Activated CD4-positive, alpha-beta T cell treated with anti-CD3 and anti-CD28 coated beads for 48 hours (primary cell): ENCODE measurements at places on chromosomes 1 and 21.

GRCh38 chr1:12600335-12600734 is 17.7 kb downstream of the DHRS3 start:
- no peak for DNase-seq

- no peak for DNase-seq
These were observed 215.0 kb downstream of the FMN2 start for GRCh38 chr1:240306673-240307072.

DNA sequence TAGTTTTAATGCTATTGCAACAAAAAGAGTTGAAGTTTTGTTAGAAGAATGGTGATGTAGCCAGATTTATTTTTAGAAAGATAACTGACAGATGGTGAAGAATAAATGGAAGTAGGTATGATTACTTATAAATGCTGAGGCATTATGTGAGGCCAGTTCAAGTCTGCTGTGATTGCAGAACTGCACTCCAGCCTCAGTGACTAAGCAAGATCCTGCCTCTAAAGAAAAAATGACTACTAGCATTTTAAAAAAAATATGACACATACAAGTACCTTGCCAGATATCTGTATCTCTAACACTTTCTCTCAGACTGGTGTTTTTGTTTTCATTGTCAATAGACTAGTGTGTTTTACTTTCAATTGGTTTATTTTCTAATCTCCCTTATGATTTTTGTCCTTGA is 1242.4 kb upstream of the ADGRL4 start:
- no peak for DNase-seq

DNA sequence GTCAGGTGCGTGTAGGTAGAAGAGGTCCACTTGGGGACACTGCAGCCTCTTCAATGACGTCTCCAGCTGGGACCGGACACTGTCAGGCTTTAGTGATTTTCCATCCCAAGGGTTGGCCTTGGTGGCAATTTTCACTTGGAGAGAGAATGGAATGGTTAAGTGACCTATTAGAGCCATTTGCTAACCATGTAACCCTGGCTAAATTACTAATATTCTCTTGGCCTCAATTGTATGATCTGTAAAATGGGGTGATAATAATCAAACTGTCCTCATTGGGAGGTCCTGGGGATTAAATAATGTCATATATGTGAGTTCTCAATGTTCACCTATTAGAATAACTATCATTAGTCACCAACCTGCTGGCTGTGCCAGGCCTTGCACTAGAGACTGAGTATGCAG is 3.4 kb downstream of the AKR7A2 start:
- no peak for DNase-seq

- DNase-seq: no peak
These were observed 6.5 kb upstream of the IGSF3 start for GRCh38 chr1:116674011-116674531.

GRCh38 chr1:74995821-74996220 is 138.4 kb upstream of the LHX8 start:
- DNase-seq: no peak

DNA sequence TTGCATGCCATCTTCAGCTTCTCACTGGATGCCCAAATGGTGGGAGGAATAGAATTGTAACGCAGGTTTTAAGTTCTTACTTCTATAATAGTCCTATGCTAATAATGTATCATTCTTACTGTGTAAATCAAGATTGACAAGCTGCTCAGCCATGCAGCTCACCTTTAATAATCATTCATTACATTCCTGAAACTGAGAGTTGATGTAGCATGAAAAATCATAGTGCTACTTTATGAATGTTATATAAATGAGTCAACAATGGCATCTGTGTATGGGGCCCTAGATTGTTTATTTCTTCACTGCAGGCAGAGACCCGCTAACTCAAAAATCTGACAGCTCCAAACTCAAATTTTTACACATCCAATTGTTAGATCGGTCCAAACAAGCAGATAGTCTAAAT is 34.4 kb downstream of the FH start:
- DNase-seq: no peak

GRCh38 chr21:37075214-37075770 is 2.2 kb downstream of the TTC3 start:
- DNase-seq: no peak

DNA sequence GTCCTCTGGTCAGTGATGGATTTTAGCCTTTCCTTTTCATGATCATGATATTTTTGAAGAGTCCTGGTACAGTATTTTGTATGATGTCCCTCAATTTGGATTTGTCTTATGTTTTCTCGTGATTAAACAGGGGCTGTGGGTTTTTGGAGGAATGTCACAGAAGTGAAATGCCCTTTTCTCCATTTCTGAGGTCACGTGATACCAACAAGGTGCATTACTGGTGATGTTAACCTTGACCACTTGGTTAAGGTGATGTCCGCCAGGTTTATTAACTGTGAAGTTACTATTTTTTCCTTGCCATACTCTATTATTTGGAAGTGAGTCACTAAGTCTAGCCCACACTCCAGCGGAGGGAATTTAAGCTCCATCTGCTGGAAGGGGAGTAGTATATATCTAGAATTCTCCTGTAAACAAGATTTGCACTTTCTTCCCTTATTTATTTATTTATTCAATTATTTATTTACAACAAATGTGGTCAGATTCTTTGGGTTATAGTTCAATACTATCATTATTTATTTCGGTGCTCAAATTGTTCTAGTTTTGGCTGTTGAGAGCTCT is 123.4 kb downstream of the HIVEP3 start:
- DNase-seq: no peak

GRCh38 chr1:221430152-221430960 is 311.5 kb downstream of the DUSP10 start:
- no peak for DNase-seq

DNA sequence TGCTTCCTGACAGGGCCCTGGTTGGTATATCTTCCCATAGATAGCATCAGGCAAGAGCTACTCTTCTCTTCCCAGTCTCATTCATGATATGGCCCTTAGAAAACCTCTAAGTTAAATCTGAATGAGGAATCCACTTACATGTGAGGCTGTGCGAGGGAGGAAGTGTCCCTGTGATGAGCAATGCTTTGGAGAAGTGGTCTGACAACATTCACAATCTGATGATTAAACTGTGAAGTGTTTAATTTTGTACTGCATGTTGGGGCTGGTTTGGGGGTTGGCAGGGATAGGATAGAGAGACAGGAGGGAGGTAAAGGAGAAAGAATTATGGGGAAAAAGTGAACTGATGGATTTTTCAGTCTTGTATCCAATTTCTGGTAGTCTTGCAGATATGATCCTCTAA is 421.2 kb upstream of the DAB1 start:
- DNase-seq: no peak
